NCI-H1436 treated with DMSO at 0.1 percent for 48 hours (cell line): ENCODE measurements at places on chromosomes 1 and 21.

DNA sequence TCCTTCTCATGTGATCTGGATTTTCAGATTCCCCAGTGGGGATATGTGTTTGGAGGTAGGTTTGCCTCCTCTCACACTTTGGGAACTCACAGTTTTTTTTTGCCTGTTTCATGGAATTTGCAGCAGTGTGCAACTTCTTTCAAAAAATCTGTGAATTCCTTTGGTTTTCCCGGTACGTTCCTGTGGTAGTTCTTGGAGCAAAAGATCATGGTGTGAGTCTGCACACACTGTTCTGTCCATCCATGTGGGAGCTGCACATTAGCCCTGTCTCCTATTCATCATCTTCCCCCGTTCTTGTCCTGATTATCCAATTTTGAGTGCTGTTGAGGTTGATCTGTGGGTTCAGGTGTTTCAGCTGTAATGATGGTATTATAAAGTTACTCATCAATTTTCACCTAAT is 30.3 kb upstream of the TACSTD2 start:
- DNase-seq = no peak

DNA sequence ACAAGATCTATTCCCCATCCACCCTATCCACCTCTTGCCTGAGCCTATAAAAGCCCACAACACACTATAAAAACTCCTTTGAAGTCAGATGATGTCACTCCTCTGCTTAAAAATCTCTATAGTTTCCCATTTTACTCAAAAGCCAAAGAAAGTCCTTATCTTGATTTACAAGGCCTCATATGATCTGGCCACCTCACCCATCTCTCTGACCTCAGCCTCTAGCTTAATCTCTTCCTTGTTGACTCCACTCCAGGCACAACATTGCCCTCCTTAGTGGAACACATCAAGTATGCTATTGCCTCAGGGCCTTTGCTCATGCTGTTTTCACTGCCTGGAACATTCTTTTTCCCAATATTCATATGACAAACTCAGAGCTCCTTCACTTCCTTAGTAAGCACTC is 33.3 kb downstream of the ZNF281 start:
- DNase-seq = no peak

- no peak for DNase-seq
These were observed at the start of gene LMOD1 for GRCh38 chr1:201946224-201946908. Gene LMOD1 (minus strand): TSS chr1:201946548. CDS start chr1:201946340, 208 bp downstream.

- no peak for DNase-seq
These were observed 6.4 kb downstream of the PBX1 start for GRCh38 chr1:164565357-164565756.

- no peak for DNase-seq
These were observed 47.3 kb downstream of the SAMD13 start for GRCh38 chr1:84348759-84349158.

DNA sequence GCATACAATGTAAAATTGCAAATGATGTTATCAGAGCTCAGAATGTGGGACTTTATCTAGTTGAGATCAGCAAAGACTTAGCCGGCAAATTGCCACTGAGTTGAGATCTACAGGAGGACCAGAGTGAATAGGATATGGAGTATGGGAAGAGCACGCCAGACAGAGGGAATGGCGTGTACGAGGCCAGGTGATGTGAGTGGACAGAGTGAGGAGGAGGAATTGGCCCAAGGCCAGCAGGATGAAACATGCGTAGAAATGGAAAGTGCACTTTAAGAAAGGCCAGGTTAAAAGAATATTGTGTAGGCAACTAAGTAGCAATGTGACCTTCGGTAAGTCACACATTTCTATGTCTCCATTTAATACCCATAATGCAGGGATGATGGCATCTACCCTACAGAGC is 211.0 kb downstream of the ZP4 start:
- DNase-seq = no peak

DNA sequence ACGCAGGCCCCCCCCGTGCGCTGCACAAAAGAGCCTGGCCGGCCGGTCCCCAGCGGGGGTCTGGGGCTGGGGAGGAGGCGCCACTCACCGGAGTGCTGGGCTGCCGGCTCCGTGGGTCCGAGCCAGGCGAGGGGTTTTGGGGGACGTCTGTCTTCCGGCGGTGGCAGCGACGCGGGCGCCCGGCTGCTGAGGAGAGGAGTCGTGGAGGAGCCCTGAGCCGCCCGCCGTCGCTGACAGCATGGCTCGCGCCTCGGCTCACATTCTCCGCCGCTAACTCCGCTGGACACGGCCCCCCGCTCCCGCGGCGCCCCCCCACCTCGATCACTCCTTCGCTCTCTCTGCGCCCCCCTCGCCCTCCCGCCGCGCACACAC is 649 bp downstream of the AHDC1 start:
- DNase-seq = no peak

- no peak for DNase-seq
These were observed 7.0 kb upstream of the ATF3 start for GRCh38 chr1:212601524-212601923.

GRCh38 chr1:93716941-93717368 is 35.3 kb upstream of the BCAR3 start:
- DNase-seq = no peak

- DNase-seq = no peak
These were observed 18.2 kb downstream of the CRYZ start for GRCh38 chr1:74714429-74715235.

DNA sequence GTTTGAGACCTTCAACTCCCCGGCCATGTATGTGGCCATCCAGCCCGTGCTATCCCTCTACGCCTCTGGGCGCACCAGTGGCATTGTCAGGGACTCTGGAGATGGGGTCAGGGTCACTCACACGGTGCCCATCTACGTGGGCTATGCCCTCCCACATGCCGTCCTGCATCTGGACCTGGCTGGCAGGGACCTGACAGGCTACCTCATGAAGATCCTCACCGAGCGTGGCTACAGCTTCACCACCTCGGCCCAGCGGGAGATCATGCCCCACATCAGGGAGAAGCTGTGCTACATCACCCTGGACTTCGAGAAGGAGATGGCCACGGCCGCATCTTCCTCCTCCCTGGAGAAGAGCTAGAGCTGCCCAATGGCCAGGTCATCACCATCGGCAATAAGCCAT is 36.5 kb upstream of the ZP4 start:
- DNase-seq = no peak

DNA sequence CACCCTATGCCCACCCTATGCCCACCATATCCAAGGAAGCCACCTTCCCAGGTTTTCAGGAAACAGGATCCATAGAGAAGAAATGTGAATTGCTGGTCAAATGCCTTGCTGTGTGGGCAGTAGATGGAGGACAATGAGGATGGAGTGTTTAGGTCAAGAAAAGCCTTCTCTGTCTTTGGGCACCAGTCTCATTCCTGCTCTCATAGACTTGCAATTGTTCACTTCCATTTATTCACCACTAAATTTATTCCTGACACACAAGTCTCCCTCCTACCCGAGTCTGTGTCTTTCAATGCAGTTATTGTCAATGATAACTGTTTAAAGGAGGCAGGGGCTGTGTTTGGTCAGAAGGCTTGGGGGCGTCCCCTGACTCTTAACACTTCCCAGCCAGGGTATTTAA is 48.0 kb upstream of the ITPKB start:
- no peak for DNase-seq

DNA sequence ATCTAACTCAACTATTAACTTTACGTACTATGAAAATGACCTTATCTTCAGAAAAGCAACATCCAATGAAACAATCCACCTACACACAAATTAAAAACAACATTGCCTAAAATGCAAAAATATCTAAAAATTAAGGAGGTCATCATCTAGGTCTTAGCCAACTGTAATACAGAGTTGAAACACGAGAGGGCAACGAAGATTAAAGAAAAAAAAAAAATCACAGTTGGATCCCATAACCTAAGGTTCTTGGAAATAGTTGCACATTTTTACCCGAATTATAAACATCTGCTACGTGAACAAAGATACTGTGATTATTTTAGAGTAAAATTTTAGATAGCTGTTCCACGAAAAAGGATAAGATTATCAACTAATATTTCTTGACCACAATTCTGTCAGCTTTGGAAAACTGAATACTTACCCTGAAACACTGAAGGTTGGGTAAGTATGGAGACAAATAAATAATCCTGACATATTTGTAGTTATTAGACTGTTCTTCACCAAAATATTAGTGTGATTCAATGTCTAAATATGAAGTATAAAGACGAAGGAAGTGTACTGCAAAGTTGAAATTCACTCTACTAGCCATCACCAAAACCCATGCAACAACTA is 88.0 kb upstream of the AK4 start:
- DNase-seq = no peak

GRCh38 chr1:77565321-77565720 is 117.1 kb downstream of the ZZZ3 start:
- no peak for DNase-seq

- DNase-seq = no peak
These were observed 101.4 kb downstream of the PBX1 start for GRCh38 chr1:164660412-164660772.

GRCh38 chr1:20325844-20326420 is 35.3 kb downstream of the VWA5B1 start:
- no peak for DNase-seq

- no peak for DNase-seq
These were observed 49.8 kb downstream of the DHRS3 start for GRCh38 chr1:12568009-12568767.

DNA sequence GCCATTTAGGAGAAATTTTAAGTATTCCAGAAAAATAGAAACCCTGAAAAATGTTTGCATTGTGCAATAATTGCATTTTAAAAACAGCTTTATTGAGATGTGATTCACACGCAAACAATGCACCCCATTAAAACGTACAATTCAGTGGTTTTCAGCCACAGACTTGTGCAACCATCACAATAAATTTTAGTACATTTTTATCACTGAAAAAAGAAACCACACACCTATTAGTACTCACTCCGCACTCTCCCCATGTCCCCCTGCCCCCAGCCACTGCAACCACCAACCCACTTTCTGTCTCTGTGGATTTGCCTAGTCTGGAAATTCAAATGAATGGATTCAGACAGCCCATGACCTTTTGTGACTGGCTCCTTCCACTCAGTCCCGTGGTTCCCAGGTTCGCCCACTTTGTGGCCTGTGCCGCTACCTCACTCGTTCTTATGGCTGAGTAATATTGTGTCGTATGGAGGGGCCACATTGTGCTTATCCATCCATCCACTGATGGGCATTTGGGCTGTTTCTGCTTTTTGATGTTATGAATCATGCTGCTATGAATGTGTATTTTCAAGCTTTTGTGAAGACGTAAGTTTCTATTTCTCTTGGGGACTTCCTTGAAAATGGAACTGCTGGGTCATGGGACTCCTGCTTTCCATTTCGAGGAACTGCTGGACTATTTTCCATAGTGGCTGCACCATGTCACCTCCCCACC is 147.7 kb upstream of the ARHGEF16 start:
- no peak for DNase-seq

DNA sequence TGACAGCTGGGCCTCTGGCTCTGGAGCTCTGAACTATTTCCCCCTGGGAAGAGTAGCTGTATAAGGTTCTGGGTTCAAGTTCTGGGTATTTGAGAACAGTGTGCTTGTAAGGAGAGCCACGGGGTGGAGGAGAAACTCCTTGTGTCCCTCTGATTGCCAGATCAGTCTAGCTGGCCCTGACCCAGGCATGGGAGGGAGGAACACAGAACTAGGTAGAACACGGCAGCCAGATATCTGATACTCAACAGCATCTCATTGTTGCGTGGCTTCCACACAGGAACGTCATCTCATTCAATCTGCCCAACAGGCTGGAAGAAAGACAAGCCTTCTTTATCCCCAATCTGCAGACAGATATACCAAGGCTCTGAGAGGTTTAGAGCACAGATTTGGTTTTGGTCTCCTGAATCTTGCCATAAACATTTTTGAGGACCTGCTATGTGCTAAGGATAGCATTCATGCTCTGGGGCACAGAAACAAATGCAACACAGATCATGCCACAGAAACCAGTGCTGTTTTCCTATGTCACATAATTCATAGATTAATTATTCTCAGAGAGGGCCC is 83.8 kb downstream of the PLXNA2 start:
- DNase-seq = no peak

DNA sequence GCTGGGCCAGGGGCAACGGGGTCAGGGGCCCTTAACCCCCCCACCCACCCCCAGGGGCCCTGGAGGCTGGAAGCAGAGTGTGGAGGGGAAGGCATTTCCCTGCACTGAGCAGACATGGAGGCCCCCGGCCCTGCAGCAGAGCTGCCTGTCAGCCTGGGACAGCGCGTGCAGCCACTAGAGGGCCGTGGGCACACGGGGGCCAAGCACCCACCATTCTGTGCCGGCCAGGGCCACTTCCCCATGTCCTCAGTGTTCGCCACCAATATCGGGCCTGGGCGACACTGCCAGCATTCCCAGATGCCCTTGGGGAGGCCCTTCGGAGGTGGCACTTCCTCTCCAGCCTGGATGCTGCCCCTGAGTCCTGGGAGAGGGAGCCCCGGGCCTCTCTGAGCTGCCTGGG is 23.2 kb upstream of the ARHGEF16 start:
- no peak for DNase-seq

DNA sequence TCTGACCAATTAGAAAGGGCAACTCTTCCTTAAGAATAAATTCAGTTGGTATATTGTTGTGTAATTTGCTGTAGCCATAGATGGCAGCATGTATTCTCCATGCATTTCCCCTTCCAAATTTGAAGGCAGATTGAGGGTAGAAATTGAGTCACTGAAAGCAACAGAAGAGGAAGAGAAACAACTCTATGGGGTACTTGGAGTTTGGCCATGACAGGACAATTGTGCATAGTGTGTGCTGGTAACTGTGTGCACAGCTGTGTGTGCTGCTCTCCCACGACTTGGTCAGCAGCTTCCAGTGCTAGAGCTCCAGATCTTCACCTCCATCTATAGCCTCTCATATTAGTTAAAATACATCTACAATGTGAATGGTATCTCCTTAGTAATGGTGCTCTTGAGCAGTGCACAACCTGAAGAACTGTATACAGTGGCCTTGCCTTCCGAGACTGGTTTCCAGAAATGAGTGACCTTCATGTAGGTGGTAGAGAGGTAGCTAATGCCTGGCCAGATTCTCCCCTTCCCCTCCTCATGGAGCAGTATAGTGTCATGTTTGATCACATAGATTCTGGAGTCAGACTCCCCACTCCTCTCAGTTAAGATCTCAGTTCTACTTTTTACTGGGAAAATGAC is 882 bp upstream of the FCAMR start:
- no peak for DNase-seq

- DNase-seq = no peak
These were observed 2.4 kb downstream of the SSX2IP start for GRCh38 chr1:84687714-84688462.

DNA sequence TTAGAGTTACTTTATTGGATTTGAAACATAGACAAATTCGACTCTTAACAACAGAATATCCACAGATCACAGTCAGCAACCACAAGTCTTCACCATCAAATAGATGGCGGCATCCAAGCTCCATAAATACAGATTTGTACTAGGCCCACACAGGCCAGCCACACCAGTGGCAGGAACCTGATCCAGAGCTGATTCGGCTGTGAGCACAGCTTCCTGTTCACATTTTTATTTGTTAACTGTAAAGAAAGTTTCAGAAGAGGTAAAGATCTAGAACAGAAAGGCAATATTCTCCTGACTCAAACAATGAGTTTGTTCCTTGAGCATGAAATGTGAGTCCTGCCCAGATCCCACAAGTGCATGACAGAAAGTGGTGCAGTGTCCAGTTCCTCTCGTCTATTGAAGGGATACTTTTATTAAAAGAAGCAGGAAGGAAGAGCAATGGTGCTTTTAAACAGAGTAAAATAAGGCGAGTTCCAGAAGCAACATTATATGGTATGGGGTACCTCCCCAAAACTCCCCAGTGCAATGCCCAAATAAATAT is 205.8 kb downstream of the SLC45A1 start:
- DNase-seq = no peak

- DNase-seq = no peak
These were observed 137.8 kb downstream of the BARHL2 start for GRCh38 chr1:90579212-90579802.
